ENCODE measurements at places on chromosomes 7 and 10. TPM values are rescaled to one million over a fixed set of nuclear protein-coding genes. Genes with fewer than 3 reads are reported as not detected.

DNA sequence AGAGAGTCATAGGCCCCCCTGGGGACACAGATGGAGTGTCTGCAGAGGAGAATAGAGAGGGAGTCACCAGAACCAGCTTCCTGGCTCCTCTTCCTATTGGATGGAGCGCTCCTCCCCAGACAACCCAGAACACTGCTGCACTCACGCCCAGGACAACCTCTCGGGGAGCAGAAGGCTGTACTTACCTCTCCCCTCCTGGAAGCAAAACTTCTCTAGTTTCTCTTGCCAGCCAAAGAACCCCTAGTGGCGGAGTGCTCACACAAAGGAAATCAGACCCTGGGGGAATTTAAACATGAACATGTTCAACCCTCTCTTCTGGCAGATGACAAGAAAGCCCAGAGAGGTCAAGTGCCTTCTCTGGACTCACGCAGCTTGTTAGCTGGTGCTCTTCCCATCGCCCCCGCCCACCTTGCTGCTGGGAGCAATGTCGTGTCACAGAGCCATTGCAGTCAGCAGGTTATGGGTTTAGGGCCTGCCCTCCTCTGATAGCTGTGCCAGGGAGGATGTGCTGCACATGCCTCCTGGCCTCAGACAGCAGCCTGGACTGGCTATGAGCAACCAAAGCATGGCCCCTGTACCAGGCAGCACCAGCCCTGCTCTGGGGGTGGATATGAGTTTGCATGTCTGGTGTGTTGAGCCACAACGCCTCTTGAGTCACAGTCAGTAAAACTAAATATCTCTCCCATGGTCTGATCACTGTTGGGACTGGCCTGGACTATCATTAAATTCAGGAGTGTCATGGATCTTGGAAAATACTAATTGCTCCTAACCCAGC is 84.4 kb downstream of the SLIT1 start:
- no peak for DNase-seq

GRCh38 chr7:69062020-69062765 is 536.1 kb upstream of the AUTS2 start:
- DNase-seq, result no peak

DNA sequence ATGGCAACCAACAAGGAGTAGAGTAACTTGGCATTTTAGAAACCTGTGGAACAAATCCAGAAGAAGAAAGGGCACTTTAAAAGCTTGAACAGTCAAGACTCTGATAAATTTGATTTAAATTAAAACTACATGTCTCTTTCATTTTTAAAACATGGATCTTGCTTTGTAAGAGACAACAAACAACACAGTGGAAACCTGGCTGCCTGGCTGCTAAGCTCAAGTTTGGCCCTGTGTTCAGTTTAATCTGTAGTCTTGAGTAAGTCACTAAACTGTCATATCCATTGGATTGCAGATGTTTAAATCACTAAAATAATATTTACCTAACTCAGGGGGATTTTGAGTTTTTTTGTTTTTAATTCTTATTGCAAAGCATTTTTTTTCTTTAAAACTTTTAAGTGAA is 374.9 kb upstream of the SEMA3D start:
- DNase-seq, result no peak

DNA sequence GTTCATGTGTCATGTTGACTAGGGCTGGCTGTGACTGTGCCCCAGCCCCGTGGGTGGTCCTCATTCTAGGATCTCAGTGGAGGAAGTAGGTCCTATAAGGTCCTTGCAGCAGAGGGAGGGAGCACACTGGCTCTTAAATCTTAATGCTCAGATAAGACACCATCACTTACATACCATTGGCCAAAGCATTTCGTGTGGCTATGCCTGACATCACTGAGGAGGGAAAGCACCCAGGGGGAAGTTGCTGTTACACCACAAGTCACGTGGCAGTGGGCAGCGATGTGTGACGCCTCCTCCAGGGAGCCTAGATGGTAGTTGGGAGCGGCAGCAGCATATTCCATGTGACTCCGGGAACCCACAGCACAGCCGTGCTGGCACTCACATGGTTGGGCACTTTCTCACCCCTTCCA is 224.7 kb upstream of the SH2B2 start:
- DNase-seq, result no peak

Gene MTPN
- total RNA-seq, result 102 TPM

Gene FAM20C
- 0.79 TPM for total RNA-seq

Gene CUBN
- total RNA-seq, result 4.2 TPM

Gene ZNF511
- 16.8 TPM for total RNA-seq

Gene PAX4
- not detected for total RNA-seq
